IMR-90 (cell line): ENCODE measurements at places on chromosomes 4 and X.

DNA sequence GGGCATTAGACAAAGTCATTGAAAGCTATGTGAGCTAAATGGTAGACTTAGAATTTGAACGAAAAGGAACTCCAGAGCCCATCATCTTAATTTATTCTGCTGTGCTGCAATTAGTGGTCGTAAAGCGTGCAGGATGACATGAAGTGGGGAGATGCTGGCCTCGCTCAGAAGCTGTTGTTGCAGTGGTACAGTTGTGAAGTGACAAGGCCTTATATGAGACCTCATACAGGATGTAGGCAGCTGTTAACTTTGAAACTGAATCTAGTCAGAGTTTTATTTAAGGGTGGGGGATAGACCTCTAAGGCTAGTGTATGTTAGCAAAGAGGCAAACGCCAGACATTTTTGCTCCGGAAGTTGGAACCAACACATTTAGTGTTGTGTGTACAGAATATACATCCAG, 13.4 kb downstream of the KLF3 start:
- DNase-seq = no peak

DNA sequence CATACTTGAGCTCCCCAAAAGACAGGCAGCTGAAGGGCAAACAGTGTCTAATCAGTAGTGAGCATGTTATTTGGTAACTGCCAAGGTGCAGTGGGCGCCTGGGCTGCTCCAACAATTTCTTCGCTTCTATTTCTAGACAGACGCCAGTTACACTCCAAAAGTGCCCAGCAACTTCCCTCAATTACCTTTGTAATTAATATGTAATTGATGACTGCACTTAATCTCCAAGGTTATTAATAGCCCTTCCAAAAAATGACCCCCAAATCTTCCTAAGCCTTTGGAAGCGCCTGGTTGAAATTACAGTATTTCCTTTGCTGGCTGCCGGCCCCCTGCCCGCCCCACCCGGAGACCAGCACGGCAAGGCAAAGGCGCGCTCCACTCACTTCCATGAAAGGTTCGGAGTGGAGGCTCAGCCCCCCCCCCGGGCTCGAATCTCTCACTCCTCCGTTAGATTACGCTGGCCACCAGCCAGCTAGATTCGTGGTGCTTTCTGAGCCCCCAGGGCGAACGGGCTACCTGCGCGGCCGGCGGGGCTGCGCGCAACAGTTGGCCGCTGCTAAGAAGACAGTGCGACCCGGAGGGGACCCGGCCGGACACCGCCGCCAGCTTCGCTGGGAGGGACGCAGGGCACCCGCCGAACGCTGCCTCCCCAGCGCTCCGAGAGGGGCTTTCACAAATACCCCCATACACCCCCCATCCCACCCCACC, 1.9 kb downstream of the GPC4 start:
- no peak for DNase-seq

GRCh38 chrX:153353416-153353815, 19.5 kb downstream of the ZNF275 start:
- DNase-seq = no peak

- peak; percentile 78 for DNase-seq
Observed at GRCh38 chr4:8353912-8354453, 84.4 kb downstream of the HTRA3 start.

- DNase-seq = no peak
Observed at GRCh38 chrX:132034648-132035047, 11.5 kb downstream of the STK26 start.

DNA sequence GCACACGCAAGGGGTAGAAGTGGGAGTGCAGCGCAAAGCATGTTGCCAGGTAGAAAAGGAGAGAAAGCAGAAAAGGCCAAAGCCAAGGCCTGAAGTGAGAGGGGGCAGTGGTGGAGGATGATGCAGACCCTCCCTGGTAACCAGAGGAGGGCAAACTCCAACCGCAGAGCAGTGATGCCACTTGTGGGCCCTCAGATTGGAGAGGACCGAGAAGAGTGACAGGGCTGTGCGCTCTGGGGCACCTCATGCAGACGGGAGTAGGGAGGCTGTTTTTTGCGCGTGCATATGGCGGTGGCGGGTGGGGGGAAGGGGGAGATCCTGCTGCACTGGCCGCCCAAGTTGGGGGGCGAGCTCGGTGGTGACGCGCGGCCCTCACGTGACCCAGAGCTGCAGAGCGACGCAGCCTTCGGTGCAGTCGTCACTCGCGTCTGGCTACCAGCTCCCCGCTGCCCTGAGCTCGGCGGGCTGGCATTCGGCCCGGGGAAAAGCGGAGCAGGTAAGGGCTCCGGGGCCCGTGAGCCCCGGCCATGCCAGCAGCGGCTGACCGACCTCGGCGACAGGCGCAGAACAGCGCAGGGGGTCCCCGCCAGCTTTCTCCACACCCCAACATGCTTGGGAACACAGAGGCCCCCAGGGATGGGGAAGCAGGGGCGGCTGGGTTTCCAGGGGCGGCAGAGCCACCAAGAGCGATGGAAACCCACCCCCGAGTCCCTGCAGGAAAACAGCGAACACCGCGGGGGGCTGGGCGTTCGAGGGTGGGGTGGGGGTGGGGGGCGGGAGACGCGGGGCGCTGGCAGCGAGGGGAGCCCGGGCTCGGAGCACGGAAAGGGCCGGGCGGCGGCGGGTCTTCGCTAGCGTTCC, at the start of gene BEX3:
Gene BEX3 (plus strand): TSS at position 421 of the 861 bp plus-strand sequence. CDS start 984 bp downstream, outside the sequence.
- DNase-seq = peak; percentile 59

GRCh38 chr4:83589279-83589678, 53.4 kb downstream of the GPAT3 start:
- no peak for DNase-seq

- no peak for DNase-seq
Observed at GRCh38 chrX:79336869-79337815, 30.0 kb downstream of the ITM2A start.

DNA sequence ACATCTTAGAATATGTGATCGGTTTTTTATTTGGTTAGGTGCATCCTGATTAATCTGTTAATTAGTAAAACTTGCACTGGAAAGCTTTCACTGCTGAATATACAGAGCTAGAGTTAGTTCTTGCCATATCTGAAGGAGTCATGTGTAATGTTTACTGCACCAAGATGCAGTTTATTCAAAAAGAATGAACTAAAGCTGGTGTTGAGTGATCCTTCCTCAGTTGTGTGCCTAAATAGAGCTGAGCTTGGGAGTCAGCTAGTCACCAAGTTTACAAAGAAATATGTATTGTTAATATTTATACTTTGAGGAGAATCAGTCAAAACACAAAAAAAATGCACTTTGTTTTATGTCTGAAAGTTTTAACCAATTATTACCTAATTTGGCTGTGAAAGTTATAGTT, 54.1 kb upstream of the FHDC1 start:
- DNase-seq = peak; percentile 9

GRCh38 chr4:25928379-25929297, 14.6 kb downstream of the SMIM20 start:
- peak; percentile 47 for DNase-seq

DNA sequence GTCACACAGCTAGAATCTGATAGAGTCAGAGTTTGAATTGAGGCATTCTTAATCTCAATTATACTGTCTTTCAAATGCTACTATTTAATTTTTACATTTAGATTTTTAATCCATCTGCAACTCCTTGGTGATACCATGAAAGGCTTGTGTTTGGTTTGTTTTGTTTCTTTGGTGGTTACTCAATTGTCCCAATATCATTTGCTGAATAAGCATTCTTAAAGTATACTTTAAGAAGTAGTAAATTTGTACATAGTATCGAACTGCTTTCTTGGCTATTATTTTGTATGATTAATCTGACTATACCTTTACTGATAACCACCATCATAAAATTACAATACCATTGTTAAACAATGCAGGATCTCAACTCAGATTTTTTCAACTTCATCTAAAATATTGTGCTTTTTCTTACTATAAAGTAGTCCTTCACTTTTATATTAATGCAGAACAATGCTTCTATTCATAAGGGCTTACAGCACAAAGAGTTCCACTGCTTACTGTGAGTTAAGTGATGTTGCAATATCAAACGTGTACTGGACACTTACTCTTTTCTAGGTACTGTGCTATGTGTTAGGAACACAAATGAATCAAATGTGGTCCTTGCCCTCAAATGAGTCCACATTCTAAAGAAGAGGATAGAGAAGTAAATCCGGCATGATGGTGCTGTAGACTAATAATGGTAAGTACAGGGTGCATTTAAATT, 111.2 kb upstream of the GRIA3 start:
- DNase-seq = no peak

- DNase-seq = no peak
Observed at GRCh38 chr4:183157215-183157614, 58.2 kb downstream of the WWC2 start.

DNA sequence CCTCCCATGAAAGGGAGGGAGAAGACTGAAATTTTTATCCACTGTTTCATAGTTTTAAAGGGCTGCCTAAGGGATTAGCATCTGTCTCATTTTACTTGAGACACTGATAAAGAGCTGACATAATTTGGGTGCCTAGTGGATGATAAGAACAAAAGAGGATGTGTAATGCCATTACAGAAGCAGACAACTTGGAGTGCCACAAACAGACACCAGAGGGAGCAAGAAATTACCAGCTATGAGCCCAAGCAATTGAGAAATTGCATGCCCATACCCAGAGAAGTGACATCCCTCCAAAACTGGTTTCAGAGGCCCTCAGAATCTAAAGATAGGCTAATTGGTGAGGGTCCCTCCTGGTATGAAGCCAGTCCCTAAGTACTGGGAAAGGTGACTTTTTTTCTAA, 38.5 kb upstream of the POU3F4 start:
- DNase-seq = peak; percentile 1

GRCh38 chrX:153854702-153855101, 24.4 kb upstream of the PDZD4 start:
- DNase-seq = no peak

- no peak for DNase-seq
Observed at GRCh38 chr4:174084542-174084941, 198.9 kb downstream of the FBXO8 start.

DNA sequence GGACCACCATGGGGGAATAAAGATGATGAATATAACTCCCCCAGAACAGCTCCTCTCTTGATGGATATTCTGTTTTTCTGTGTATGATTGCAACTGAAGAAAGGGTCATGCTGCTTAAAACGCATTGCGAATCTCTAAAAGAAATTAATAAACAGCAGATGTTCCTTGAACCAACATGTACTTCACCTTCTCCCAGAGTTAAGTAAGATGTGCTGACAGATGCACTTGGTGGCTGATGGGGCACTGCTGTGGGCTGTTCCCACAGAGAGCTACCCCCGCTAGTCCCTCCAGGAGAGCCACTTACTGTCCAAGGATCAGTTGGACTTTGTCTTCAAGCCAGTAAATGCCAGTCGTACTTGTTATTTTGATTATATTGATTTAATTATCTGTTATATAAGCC, 26.3 kb upstream of the C4orf54 start:
- no peak for DNase-seq

DNA sequence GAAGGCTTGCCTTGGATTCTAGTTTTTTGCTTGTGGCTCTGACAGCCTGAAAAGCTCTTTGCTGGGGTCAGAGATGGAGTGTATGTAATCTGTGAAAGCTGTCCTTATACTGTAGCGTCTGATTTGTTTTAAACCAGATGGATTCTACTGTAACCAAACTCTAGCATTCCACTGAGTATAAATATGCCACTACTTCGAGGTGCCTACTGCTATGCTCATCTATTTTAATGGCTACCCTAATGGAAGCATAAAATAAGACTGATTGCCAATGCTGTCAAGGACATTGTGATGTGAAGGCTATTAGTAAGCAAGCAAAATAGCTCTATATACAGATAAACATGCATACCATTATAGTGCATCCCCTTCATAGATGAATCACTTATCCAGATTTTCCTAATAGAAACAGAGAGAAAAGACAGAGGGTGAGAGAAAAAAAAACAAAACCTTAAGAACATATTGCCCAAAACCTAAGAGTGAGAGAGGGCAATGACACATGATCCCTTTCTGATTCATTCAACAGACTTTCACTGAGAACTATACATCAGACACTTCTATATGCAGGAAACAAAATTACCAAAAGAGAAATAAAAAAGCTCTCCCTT, 1025.8 kb upstream of the LCORL start:
- DNase-seq = no peak

- peak; percentile 74 for DNase-seq
Observed at GRCh38 chr4:47374477-47374876, 89.0 kb downstream of the COMMD8 start.

GRCh38 chr4:143021384-143021783, 163.3 kb upstream of the USP38 start:
- no peak for DNase-seq

GRCh38 chr4:15531792-15532191, 62.1 kb downstream of the CC2D2A start:
- no peak for DNase-seq

DNA sequence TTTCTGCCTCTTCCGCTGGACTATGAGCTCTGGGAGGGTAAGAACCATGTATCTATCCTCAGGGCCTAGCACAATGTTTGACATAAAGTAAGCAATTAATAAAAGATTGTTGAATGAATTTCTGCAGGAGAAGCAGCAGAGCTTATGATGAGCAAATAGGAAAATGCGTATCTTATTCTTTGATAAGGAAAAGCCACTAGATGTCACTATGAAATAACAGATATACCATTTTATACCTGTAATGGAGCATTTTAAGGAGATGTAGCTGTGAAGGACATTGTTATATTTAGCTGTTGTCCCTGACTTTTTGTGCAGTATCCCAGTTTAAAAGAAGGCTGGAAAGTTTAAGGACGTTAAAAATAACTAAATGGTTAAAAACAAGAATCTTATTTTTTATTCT, 147.2 kb upstream of the MBNL3 start:
- DNase-seq = no peak

DNA sequence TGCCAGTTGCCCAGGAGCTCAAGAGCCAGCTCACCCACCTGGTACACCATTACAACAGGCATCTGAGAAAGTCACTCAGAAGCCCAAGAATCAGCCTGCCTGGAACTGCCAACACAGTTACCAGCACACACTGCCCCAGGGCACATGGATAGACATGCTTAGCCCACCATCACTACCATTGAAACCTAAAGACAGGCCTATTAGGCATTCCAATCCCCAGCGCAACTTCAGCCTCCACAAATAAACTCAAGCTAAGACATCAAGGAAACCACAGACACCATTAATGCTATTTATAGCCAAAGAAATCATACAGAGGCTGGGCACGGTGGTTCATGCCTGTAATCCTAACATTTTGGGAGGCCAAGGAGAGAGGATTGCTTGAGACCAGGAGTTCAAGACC, 42.3 kb downstream of the ATRX start:
- DNase-seq = peak; percentile 4

DNA sequence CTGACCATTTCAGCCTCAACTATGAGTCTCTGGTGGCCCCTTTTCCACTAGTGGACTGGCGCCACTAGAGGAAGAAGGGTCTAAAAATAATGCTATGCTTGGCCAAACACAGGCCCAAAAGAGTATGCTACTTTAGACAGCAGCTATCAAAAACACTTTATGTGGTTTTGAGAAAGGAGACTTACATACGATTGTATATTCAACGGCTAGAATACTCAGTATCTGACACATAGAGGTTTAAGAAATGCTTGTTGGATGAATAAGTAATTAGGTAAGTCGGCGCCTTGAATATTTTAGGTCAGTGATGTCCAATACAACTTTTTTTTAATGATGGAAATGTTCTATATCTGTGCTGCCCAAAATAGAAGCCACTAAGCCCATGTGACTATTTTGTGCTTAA, 25.7 kb upstream of the TMPRSS11A start:
- no peak for DNase-seq

GRCh38 chr4:25367877-25368276, 9.2 kb upstream of the ANAPC4 start:
- DNase-seq = no peak
